ENCODE measurements at places on chromosomes 1 and 21.

DNA sequence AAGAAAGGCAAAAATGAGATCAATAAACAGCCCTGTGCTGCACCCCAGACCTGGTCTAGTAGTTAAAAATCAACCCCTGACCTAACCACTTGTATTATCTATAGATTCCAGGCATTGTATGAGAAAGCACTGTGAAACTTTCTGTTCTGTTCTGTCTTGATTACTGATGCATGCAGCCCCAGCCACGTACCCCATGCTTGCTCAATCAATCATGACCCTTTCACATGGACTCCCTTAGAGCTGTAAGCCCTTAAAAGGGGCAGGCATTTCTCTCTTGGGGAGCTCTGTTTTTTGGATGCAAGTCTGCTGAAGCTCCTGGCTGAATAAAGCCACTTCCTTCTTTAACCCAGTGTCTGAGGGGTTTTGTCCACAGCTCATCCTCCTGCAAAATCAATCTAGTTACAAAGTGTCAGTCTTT is 24.2 kb upstream of the CD34 start:
- DNase-seq = no peak

DNA sequence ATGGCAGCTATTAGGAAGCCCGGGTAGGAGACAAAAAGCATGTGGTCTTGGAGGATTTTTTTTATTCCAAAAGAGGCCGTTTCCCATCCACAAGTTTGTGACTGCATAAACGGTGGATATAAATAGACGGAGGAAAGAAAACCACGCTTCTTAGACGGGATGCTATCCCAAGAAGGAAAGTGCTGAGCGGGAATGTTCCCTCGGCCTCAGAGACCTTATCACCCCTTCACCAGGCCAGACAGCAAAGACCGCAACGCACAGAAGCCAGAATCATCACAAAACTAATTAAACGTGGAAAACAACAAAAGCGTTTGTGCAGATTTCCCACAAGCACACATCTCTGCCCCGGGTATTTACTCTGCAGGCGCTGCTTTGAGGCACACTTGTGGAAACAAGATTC is 43.2 kb downstream of the HLCS start:
- DNase-seq = no peak

- peak; percentile 6 for DNase-seq
Observed at GRCh38 chr1:109760581-109761226, 3.0 kb downstream of the EPS8L3 start.

DNA sequence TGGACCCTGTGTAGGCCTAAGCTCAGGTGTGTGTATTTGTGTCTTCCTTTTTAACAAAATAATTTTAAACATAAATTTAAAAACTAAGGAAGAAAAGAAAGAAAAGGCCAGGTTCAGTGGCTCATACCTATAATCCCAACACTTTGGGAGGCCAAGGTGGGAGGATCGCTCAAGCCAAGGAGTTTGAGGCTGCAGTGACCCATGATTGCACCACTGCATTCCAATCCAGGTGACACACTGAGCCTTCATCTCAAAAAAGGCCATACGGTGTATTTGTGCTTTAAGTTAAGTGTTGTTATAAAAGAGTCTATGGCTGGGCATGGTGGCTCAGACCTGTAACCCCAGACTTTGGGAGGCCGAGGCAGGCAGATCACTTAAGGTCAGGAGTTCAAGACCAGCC is 8.3 kb downstream of the RAB3B start:
- DNase-seq = no peak

DNA sequence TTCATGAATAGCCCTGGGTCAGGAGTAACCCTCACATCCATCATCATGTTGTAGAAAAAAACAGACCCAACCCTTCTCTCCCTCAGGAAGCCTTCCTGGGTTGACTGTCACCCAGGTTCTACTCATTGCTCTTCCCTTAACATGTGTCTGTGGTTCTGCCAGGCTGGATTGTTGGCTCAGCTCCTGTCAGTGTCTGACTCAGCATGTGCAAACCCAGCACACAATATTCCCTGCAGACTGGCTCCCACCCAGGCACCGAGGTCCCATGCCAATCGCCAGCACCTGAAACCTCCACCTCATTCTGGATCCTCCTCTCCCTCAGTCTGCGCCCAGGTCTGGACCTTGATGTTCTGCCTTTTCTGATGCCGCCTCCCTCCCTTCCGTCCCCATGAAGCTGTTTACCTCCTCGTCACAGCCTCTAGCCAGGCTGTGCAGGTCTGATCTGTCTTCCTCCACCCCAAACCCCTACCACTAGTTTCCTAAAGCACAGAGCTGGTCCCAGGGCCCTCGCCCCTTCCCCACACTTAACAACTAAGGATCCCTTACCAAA is 4.3 kb upstream of the S100A8 start:
- no peak for DNase-seq
